Activated CD4-positive, alpha-beta T cell treated with anti-CD3 and anti-CD28 coated beads for 1 hour (primary cell): ENCODE measurements at places on chromosomes 1 and 21.

- peak; percentile 52 for DNase-seq
Observed at GRCh38 chr1:31762726-31763670, 1.1 kb downstream of the ADGRB2 start.

GRCh38 chr1:219773775-219774174 lies 154.6 kb downstream of the SLC30A10 start:
- no peak for DNase-seq

DNA sequence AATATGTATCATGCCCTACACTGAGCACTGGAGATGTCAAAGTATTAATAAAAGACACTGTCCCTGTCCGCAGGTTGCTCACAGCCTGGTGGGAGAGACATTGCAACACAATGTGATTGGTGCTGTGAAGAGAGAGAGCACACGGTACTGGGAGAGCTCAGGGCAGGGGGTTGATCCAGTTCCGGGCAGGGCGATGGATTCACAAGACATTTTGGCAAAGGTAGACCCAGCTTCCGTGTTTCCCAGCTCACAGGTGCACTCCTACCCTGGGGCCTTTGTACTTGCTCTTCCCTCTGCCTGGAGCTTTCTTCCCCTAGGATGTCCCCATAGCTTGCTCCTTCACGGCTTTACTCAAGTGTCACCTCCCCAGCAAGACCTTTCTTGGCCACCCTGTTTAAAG lies 1.4 kb downstream of the PLA2G5 start:
- no peak for DNase-seq

GRCh38 chr1:156937883-156938282 lies 17.5 kb downstream of the LRRC71 start:
- DNase-seq = no peak
